Activated naive CD8-positive, alpha-beta T cell treated with anti-CD3 and anti-CD28 coated beads, Interleukin-2, amount 10 ng/mL, durations not matched to agents 7 days and 5 days (primary cell): ENCODE measurements at places on chromosomes 16 and 17. TPM values are rescaled to one million over a fixed set of nuclear protein-coding genes. Genes with fewer than 3 reads are reported as not detected.

DNA sequence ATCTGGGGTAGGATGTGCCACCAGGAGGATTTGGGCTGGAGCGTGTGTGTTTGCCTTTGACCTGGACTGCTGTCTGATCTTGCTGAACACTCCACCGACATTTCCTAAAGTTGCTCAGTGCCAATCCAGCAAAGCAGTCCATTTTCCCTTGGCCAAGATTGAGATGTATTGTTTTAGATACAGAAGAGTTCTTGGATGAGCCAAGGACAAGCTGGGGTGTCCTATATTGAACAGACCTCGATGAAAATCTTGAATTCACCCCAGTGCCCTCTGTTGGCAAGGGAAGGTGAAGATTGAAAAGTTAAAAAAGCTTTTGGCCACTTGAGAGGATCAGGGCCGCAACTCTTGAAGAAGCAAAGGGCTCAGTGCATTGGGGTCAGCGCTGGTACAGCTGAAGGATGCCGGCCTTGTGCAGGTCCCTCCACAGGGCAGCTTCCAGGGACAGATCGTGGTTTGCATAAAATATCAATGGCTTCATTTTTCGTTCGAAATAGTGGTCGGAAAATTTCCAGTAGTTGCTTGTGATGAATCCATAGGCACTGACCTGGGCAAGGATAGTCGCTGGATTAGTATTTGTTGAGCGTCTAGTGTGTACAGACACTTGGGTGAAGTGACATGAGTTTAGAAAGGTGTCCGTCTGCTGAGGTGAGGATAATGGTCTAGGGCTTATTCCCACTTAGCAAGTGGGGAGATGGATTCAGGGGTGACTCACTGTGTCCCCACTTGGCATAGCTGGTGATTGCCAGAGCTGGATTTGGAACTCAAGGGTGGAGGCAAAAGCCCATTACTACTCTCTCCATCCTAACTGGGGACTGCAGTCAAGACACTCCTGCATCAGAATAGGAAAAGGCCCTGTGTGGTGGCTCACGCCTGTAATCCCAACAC lies 19.7 kb downstream of the ST6GALNAC2 start:
- no peak for DNase-seq

GRCh38 chr16:3189869-3190268 lies 1.9 kb downstream of the OR1F1 start:
- no peak for DNase-seq

DNA sequence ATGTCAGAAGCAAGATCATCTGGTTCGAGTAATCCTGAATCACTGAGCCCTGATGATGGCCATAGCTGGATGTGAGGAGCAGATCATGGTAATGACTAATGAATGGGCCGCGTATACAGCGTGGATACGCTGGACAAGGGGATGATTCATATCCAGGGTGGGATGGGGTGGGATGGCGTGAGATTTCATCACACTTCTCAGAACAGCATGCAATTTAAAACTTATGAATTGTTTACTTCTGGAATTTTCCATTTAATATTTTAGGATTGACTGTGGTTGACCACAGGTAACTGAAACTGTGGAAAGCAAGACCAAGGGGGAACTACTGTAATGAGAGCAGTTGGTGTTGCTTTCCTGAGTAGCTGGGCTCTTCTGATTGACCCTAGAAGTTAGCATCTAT lies 225.5 kb downstream of the STX8 start:
- DNase-seq = no peak

DNA sequence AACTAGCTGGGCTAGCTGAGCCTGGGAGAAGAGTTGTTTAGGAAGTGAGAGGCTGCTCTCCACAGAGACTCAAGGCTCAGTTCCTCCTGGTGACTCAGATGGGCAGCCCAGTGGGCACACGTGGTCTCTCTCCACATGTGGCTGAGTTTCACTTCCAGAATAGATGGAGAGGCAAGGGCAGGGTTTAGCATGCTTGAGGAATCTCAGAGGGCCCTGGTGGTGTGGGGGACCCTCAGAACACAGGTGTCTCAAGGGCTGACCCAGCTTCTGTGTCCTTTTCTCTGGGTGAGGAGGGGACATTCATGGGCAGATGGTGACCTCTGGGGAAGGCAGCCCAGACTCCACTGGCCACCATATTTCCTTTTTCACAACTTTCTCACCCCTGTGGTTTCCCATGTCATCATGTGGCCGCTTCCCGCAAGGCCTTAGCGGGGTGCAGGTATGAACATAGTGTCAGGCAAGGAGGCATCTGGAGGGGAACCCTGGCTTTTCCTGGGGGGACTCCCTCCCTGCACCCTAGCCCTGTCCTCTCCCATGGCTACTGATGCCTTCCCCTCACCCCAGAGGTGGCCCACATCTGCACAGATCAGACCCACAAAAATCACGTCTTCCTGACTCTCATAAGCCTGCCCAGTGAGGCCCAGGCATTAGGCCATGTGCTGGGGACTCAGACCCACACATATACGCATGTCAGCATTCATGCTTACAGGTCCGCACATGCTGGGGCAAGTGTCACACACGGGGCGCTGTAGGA lies 3.3 kb downstream of the GRN start:
- no peak for DNase-seq

DNA sequence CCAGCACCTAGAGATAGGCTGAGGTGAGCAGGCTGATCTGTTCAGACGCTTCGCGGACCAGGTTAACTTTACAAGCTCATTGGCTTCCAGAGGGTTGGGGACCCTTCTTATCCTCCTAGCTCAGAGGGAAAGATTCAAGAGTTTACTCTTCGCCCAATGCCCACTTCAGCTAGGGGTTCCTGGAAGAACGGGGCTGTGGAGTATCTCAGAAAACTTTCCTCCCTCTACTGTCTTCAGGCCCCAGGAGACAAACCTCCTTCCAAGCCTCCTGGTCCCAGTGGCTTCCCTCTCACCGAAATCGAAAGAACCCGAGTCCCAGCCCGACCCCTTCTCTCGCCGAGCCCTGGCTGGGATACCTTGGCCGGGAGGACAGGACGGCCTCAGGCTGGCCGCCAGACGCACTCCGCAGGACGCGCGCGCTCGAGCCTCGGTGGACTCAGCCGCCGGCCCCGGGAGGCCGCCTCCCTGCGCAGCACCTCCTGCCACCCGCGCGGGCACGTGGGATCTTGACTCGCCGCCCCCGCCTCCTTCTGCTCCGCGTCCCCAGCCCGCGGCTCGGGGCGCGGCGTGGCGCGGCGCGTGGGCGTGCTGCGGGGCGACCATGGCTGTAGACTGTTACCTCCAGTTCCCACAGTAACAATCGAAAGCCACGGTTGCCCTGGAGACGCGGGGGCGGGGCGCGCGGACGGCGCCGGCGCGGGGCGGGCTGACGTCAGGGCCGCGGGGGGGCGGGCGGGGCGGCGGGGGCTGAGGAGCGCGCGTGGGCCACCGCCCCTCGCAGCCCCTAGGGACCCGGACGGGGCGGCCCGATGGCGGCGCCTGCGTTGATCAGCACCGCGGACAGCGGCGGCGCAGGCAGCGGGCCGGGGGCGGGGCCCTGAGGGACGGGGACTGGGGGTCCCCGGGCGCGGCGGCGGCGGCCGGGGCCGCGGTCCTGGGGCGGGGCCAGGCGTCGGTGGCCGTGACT lies 5.3 kb upstream of the HIC1 start:
- peak; percentile 92 for DNase-seq

- DNase-seq = no peak
These were observed 43.7 kb upstream of the GOSR1 start for GRCh38 chr17:30433514-30433913.

The CACNG1 gene
- total RNA-seq = not detected
